ENCODE measurements at places on chromosomes 1 and 21. TPM values are rescaled to one million over a fixed set of nuclear protein-coding genes. Genes with fewer than 3 reads are reported as not detected.

The SLC35F3 gene
- 0.63 TPM for total RNA-seq

- no peak for DNase-seq
These were observed 149.0 kb upstream of the C1orf87 start for GRCh38 chr1:60222360-60223115.

The FCRL2 gene
- total RNA-seq, result 3.1 TPM

The ARHGEF10L gene
- 0.27 TPM for total RNA-seq
